Mesenchymal stem cell (in vitro differentiated cells and primary cell): ENCODE measurements at places on chromosomes 16 and 17.
A peak's percentile ranks its signal among the peaks of the same experiment; 100 is the strongest.

DNA sequence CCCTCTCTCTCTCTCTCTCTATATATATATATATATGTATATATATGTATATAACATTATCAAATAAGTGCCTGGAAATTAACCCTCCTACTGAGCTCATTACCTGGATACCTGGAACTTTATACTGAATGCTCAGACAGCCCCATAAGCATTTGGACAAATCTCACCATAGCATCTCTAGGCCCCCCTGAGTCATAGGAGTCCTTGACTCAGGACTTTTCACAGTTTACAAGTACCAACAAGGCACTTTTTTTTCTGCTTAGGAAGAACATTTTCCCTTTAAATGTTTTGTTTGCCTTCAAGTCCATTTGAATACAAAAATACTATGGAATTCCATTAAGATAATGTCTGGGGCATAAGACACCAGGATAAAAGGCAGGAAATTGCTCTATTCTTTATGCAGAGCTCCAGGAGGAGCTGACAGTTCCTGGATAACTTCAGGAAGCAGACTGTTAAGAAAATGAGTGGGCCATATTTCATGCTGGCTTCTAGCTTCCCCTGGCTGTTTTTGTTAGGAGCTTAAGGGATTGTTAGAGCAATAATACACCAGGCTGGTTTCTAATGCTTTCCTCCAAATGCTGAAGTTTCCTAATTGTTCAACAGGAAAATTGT, 171.7 kb upstream of the ASIC2 start:
- peak; percentile 91 for DNase-seq

- no peak for DNase-seq
Measured at GRCh38 chr16:66566051-66566901, at the start of gene CMTM1. Gene CMTM1, plus strand, starts transcription at chr16:66566439. Its CDS starts 75 bp downstream, at chr16:66566514.

DNA sequence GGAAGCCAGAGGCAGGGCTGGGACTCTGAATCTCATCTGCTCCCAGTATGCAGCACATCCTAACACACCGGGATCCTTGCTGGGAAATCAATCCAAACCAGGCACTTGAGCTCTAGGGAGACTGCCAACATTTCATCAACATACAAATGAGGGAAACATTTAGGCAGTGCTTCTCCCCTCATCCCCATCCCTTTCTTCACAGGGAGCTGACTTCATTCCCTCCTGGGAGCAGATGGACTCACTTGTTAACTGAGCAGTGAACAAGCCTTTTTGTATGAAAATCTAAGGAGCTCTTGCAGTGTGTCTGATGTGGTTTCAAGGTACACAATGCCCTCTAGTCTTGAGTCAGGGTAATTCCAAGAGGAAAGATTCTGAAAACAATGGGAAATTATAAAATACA, 96.3 kb downstream of the TMEM114 start:
- DNase-seq = no peak

DNA sequence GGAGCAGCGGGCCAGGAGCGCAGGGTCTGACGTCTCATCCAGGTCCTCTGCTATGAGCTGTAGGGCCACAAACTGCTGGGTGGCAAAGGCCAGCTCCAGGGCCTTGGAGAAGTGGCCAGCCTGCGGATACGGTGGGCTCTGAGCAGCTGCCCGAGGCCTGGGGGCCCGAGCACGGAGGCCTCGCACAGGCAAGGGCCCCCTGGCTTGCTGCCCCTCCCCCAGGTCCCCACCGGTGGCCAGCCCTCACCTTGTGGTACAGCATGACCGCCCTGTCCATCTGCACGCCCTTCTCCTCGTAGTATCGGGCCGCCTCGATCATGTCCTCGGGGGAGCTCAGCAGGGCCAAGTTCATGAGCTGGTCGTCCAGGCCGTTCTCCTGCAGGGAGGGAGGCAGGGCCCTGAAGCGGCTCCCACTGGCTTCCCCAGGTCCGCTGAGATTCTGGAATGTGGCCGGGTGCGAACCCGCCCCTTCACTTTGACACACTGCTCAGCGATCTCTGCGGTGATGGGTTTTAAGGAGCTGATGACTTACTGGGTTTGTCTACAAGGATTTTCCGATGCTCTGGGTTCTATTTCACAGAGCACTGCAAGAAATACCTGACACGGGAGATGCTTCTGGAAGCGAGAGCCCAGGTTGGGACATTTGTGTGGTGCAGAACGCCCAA, 9.8 kb upstream of the TMEM204 start:
- no peak for DNase-seq

GRCh38 chr16:60641067-60641665, 1395.1 kb downstream of the CDH8 start:
- DNase-seq = no peak

- no peak for DNase-seq
Measured at GRCh38 chr17:40705584-40705983, 2.0 kb upstream of the KRT24 start.

DNA sequence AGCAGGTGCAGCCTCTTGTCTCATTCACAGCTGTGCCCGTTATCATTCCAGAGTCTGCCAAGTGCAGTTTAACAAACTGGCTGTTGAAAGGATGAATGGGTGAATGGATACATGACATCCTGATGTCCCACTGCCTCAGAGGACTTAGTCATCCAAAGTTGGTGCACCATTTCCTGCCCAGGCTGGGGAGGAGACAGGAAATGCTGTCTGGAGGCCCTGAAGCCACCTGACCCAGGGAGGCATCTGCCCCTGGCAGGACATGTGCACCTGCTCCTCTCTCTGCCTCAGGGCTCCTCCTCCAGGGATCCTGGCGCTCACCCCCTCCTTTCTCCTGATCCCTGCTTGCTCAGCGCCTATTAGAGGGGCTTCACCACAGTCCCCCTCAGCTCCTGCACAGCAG, 1.8 kb upstream of the CD300C start:
- no peak for DNase-seq

DNA sequence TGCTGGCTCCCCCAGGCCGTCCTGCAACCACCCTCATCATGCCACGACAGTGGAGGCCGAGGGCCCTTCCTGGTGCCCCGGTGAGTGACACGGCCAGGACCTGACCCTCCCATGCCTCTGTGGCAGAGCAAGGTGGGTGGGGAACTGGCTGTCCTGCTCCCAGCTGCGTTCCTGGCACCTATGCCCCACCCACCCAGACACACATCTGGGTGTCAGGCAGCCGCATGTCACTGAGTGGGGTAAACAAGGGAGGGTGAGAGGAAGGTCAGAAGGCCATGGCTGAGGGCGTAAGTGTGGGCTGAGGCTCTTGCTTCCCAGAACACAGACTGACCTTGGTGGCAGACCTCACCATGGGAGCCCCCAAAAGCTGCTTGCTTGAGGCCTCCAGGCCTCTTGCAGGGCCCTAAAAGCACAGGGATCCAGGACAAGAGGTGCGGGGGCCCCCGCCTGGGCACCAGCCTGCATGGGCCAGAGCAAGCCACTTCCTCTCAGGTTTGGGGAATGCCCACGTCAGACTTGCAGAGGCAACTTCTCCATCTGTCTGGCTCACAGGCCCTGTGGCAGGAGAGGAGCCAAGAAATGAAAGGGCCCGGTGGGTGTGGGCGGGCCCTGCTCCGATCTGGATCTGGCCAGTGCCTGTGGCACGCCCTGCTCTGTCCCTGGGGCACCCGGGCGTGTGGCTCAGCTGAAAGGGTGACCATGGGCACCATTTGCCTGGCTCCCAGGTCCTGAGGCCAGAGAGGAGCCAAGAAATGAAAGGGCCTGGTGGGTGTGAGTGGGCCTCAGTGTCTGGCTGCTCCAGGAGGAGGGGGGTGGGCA, 3.9 kb upstream of the CCDC57 start:
- DNase-seq = peak; percentile 69

DNA sequence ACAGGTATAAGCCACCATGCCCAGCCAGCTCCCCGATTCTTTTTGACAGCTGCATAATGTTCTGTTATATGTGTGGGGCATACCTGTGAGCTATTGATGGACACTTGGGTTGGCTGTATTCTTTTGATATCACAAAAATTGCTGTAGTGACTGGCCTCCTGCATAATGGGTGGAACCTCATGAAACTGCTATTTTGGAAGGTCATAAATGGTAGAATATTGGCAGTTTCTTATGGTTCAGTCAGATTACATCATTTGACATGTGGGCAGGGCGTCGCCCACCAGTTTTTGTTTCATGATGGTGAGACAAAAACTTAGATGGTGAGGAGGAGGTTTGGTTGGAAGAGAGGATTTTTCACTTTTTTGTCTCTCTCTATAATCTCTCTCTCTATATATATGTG, 26.7 kb upstream of the POLR3E start:
- DNase-seq = no peak

DNA sequence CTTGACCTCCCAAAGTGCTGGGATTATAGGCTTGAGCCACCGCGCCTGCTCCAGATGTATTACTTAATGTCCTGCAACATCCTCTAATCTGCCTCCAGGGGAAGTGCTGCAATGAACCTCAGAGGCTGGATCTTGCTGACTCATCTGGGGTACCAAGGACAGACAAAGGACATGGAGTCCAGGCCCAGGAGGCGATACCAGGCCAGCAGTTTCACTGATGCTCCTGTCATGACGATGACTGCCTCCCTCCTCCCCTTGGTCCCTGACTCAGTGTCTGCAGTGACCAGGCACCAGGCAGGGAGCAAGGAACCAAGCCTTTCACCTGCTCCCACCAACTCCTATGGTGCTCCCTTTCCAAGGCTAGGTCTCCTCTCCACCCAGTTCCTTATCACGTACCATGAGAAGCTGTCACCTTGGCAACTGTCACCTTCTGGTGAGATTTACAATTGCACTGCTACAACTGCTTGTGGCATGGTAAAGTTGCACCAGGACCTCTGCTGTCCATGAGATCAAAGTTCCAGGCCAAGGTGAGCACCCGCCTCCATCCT, 21.6 kb upstream of the PHOSPHO1 start:
- DNase-seq = peak; percentile 61

DNA sequence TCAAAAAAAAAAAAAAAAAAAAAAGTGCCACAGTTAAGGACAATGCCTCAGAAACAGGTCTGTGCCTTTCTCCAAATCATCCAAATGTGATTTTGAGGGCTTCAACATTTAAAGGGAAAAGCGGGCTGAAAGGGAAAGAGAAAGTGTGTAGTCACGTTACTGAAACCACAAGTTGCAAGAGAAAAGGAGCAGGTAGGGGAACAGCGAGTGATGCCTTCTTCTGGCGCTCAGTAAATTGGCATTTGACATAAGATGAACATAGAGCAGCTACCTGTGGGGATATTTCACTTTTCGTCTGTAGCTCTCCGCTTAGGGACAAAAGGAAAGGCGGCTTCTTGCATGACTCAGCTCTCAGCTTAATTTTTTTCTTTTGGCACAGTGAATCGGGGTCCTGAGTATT, 11.1 kb downstream of the CMTM2 start:
- no peak for DNase-seq

DNA sequence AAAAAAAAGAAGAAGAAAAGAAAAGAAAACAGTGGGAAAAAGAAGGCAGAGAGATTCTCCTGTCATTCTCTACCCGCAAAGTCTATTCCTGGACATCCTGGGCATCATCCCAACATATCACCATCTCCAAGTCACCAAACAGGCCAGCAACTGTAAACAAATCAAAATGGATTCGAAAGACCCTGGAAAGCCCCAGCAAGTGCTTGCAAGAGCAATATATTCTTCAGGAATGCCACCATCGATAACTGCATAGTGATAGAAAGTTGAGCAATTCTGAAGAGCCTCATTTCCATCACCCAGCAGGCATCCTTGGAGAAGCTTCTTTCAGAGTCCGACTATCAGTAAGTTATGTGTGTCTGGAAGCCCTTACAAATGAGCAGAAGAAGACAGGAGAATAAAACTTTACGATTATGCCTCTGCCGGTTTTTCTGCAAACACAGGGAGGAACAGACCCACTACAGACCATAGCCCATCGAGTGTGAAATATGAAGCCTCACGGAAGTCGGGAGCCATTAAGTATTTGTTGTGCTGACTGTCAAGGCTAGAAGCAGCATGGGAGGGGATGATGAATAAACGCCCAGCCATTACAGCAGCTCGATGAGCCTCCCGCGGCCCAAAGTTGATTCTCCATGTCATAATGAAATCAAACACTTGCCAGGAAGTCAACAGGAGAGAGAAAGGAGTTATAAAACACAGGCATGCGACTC, 64.5 kb upstream of the SEC14L1 start:
- peak; percentile 50 for DNase-seq

GRCh38 chr17:15456972-15457722, 10.3 kb downstream of the CDRT4 start:
- peak; percentile 57 for DNase-seq

- no peak for DNase-seq
Measured at GRCh38 chr17:63452962-63453551, 7.0 kb upstream of the CYB561 start.

DNA sequence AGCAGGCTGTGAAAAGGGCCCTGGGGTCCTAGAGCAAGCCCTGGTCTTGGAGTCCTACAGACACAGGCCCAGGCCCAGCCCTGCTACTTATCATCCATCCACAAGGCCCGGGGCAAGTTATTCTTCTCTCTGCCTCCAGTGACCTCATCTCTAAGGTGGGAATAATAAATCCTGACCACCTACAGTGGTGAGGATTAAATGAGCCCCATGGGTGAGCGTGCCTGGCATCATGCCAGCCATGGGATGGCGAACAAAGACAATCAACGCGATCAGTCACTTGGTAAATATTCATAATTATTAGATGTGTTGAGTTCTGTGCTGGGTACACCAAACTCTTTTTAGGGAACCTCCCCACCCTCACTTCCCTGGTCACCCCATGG, 5.5 kb downstream of the KRT15 start:
- no peak for DNase-seq

DNA sequence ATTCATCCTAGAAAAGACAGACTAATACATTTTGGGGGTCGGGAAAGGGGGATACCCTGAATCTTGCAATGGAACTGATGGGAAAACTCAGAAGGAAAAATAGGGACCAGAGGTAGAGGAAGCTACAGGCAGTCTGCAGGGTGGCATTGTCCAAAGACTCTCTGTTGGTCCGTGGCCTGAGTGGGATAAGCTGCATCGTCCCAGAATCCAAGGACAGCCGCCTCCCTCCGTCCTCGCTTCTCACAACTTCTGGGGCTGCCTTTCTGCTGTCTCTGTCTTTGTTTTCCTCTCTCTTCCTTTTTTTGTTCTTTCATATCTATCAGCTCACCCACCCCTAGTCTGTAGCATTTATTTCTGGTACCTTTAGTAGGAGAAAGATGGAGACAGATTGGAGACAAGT, 1052.6 kb upstream of the RBFOX1 start:
- no peak for DNase-seq

DNA sequence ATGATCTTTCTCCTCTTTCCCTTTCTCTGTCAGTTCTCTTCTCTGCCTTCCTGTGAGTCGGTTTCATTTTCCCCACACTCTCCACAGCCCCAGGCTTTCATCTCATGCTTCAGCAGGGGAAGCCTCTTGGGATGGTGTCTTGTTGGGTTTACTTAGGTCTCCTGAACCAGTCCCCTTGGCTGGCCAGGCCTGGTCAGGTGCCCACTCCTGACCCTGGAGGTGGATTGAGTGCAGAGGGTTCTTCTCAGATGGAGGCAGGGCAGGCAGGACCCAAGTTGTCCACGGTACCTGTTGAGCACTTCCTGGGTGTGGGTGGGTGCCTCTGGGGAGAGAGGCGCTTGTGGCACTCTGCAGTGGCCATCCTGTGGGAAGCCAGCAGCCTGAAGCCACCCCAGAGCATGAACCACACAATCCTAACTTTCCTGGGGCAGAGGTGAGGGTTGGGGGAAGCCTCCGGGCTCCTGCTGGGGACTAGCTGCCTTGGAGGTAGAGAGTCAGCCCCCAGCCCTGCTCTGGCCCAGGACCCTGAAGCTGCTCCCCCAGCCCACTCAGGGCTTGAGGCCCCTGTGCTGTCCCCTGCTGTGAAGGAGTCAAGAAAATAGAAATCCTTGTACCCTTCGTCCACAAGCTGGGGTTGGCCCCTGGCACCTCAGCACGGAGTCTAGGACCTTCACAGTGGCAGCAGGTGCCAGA, 2.0 kb upstream of the RAP1GAP2 start:
- DNase-seq = no peak
